DMS79 treated with DMSO at 0.1 percent for 48 hours (cell line): ENCODE measurements at places on chromosomes 3 and 15.

GRCh38 chr3:18946524-18946923 lies 201.8 kb upstream of the KCNH8 start:
- no peak for DNase-seq

- DNase-seq, result no peak
These were observed 139.6 kb downstream of the TMCO5A start for GRCh38 chr15:38074029-38074428.

DNA sequence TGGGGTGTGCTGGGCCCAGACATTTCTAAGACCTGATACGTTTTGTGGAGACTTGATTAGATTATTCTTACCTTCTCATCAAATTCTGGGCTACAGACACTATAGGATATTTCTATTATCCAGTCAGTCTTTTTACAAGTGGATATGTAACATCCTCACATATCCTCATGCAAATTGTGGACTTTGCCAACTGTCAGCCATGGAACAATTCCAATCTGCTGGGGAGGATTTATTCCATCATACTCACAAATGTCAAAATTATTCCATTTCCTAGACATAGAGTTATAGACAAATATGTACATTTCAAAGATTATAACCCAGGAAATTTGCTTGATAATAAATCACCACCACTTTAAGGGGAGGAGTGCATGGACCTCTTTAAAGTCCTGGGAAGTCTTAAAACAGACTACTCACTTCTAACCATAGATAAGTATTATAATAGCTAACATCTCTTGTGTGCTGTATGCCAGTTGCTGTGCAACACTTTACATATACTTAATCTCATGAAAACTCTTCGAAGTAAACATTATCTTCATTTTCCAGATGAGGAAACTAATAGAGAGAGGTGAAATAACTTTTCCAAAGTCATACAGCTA lies 44.4 kb downstream of the CADPS start:
- no peak for DNase-seq

DNA sequence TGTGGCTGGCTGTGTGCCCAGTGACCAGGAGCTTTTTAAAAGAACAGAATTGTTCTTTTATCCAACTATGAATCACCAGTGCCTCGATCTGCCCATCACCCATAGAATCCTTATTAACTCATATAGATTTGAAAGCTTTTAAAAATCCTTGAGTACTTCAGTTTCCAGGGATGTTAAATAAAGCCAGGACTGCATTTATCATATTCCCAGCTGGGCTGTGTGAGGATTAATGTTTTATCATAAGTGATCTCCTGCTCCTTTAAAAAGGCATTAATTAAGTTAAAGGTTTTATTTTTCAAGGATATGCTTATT lies 234.0 kb downstream of the MYRIP start:
- DNase-seq, result peak; percentile 4

- DNase-seq, result no peak
These were observed 23.1 kb downstream of the LRRC31 start for GRCh38 chr3:169846458-169847193.

GRCh38 chr3:13110678-13111116 lies 37.5 kb upstream of the IQSEC1 start:
- DNase-seq, result peak; percentile 21

- no peak for DNase-seq
These were observed 36.9 kb upstream of the RYK start for GRCh38 chr3:134287512-134287911.

GRCh38 chr15:30650012-30650929 lies 24.3 kb downstream of the ARHGAP11B start:
- DNase-seq, result no peak

- no peak for DNase-seq
These were observed 130.5 kb upstream of the PHLDB2 start for GRCh38 chr3:111728566-111728935.

DNA sequence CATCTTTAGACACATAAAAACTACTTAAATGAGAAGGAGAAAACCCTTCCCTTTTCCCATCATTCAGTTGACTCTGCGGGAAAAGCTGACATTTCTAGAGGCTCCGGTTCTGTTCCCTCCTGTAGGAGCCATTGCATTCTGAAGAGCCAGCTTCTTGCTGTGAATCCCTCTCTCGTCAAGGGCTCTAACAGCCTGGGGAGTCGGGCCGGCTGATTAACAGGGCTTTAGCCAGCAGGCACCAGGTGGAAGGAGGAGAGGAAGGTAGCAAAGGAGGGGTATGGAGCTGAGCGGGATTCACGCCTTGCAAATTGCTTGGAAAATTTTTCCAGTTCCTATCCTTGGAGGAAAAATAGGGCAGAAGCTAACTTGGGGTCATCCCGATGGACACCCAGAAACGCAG lies 108.3 kb upstream of the UBE2E1 start:
- no peak for DNase-seq

DNA sequence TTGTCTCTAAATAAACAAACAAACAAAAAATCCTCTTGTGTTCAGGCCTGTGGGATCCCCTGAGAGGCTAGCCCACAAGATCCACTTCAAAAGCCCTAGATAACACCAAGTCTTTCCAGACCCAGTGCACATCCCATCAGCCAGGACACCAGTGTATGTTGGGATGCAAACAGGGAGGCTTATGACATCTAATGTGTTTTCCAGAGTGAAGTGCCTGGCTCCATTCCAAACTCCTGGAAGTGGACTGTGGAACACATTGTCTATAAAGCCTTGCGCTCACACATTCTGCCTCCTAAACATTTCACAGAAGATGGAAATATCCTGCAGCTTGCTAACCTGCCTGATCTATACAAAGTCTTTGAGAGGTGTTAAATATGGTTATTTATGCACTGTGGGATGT lies 57.0 kb downstream of the MLH1 start:
- DNase-seq, result peak; percentile 5

GRCh38 chr3:42600958-42601675 lies 631 bp downstream of the NKTR start:
- peak; percentile 24 for DNase-seq

DNA sequence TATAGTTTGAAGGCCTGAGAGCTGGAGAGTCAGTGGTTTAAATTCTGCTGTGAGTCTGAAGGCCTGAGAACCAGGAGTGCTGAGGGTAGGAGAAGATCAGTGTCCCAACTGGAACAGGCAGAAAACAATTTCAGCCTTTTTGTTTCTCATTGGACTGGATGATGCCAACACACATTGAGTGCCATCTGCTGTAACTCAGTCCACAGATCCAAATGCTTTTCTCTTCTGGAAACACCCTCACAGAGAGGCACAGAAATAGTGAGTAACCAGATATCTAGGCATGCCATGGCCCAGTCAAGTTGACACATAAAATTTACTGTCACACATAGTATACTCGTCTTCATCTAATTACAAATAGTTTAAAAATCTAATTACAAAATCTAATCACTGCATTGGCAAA lies 100.8 kb downstream of the NEO1 start:
- no peak for DNase-seq

GRCh38 chr15:66739287-66739686 lies 37.3 kb downstream of the SMAD6 start:
- peak; percentile 23 for DNase-seq

DNA sequence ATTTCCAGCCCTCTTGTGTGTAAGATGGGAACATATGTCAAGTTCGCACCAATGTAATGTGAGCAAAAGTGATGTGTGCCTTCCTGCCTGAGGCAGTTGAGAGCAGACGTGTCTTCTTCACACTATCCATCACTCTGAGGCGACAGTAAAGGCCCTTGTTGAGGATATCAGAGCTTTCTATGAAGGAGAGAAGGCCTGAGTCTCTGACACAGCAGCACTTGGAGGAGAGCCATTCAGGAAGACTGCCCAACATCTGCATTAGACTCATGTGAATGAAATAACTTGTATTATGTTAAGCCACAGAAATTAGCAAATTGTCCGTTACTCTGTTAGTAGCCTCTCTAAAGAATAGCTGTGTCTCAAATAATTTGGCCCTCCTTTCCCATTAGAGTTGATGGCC lies 108.8 kb upstream of the CCDC54 start:
- DNase-seq, result no peak

GRCh38 chr3:161940621-161940965 lies 444.0 kb downstream of the OTOL1 start:
- no peak for DNase-seq

DNA sequence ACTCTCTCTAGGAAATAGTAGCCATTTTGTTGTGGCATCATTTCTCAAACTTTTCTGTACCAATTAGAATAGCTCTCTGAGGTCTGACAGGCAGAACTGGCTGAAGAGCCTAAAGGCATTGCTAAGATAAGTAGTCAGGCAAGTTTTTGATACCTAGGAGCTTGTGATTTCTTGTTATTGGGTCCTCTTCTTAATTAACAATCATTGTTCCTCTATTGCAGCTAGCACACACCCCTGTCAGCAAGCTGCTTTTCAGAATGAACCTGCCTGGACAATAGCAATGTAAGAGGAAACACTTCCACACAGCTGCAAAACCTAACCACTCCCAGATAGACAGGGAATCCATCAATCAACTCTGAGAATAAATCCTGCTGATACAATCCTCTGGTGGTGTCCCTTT lies 403.9 kb upstream of the TBL1XR1 start:
- no peak for DNase-seq

- DNase-seq, result no peak
These were observed 17.3 kb upstream of the STAC start for GRCh38 chr3:36362973-36363372.

DNA sequence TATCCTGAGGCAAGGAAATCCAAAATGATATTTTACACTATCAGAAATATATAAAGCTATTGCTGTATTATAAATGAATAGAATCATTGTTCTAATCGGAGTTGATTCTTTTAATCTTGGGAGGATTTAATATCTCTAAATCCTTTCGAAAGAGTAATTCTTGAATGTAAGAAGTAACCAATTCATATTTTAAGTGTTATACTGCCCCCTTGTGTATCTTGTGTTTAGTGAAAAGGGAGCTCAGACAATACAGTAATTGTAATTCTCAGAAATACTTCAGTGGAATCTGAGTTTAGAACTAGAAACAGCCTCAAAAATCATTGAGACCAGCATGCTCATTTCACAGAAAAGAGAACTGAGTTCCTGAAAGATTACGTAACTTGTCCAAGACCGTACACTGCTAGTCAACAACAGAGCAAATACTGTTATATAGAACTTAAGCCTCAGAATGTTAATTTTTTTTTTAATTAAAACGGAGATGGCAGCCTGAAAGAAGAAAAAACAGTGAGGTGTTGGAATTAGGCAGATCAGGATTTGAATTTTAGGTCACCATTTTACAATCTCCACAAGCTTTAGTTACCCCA lies 42.9 kb downstream of the PLCH1 start:
- peak; percentile 44 for DNase-seq

- DNase-seq, result no peak
These were observed 11.8 kb downstream of the CACNA1D start for GRCh38 chr3:53506110-53506762.

DNA sequence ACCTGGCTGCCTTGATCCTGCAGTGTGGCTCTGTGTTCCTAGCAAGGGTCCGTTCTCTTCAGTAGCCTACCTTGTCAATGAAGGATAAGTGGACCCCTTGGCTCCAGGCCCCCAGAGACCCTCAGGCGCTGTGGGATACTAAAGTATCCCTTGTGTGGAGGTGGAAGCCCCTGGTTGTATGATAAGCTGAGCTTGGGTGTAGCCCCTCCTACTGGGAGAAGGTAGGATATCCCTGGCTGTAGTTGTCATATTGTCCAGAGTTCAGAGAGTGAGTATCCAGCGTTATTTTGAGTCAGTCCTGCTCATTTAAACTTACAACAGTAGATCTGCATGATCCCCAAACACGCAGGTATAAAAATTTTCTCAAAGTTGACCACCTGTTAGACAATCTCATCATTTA lies 496.8 kb downstream of the CNTN4 start:
- no peak for DNase-seq

GRCh38 chr15:94075349-94075748 lies 156.0 kb upstream of the MCTP2 start:
- DNase-seq, result no peak

GRCh38 chr3:186107215-186108105 lies 1.4 kb downstream of the ETV5 start:
- peak; percentile 80 for DNase-seq

DNA sequence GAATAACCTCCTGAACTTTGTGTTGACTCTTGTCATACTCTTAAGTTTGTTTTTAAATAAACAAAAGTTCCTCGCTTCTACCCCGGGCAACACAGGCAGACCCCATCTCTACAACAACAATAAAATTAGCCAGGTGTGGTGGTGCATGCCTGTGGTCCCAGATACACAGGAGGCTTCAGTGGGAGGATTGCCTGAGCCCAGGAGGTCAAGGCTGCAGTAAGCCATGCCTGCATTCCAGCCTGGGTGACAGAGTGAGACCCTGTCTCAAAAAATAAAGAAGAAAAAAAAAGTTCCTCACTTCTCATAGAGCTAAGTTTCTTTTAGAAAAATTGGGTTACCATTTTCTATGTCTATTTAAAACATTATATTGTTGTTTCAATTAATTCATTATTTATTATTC lies 29.2 kb downstream of the HDGFL3 start:
- DNase-seq, result no peak

DNA sequence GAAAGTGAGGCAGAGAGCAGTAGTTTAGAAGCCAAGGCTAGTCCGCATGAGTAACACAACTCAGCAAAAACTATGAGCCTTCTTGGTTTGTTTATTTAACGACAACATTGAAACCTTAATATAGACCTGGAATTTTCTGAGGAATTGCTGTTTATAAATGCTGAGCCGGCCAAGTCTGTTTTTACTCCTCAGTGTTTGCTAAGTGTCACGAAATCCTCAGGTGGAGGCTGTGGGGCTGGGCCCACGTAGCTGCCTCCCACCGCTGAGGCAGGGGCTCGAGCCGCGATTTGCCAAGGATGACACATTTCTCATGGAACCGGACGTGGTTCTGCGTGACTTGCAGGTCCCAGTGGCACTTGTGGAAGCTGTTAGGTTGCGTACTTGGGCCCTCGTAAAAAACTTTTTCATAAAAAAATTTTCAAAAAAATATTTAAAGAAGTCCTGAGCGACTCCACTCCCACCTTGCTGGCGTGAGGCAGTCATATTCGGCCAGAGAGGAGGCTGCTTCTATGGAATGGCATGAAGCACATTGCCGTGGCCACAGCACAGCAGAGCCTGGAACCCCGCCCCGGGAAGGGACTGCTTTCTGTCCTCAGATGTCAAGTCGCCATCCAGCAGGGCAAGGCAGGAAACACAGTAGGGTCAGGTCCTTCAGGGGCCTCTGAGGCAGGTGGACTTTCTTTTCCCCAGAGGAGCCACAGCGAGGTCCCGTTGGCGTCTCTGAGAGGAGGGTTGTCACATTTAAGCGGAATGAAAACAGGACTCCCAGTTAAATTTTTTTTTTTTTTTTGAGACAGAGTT lies 64.8 kb upstream of the PCSK6 start:
- DNase-seq, result no peak

DNA sequence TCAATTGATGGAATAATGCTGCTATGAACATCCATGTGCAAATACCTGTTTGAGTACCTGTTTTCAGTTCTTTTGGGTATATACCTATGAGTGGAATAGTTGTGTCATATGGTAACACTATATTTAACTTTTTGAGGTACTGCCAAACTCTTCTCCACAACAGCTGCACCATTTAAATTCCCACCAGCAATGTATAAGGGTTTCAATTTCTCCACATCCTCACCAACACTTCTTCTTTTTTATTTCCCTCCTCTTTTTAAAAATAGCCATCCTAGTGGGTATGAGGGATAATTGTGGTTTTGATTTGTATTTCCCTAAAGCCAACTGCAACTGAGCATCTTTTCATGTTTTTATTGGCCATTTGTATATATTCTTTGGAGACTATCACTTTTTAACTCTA lies 31.3 kb upstream of the ARHGEF3 start:
- no peak for DNase-seq
